Mammary epithelial cell (primary cell): ENCODE measurements at places on chromosomes 2 and 18. TPM values are rescaled to one million over a fixed set of nuclear protein-coding genes. Genes with fewer than 3 reads are reported as not detected.

The AMER3 gene
- not detected for total RNA-seq

GRCh38 chr2:96874198-96874831 is 4.4 kb upstream of the SEMA4C start:
- DNase-seq = peak; percentile 64

- no peak for DNase-seq
Observed at GRCh38 chr2:106106622-106107508, 87.2 kb downstream of the UXS1 start.

DNA sequence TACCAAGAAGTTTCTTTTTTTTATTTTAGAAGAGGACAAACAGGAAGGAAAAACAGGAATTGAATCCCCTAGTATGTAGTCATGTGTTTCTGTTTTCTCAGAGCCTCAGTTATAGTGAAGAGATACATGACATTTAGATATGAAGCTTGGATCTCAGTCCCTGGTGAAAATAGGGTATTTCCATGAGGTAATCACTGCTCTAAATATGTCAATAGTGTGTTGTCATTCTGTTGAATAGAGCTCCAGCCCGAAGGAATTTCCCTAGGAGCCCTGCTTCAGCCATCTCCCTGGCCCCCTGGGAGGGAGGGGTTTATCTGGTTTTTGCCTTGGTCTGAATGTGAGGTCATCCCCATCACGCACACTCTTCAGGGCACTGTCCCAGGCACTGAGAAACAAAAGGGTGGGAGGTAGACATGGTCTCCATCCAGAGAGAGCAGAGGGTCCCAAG is 47.1 kb upstream of the REL start:
- DNase-seq = no peak

GRCh38 chr18:60826346-60826745 is 453.8 kb upstream of the MC4R start:
- no peak for DNase-seq

DNA sequence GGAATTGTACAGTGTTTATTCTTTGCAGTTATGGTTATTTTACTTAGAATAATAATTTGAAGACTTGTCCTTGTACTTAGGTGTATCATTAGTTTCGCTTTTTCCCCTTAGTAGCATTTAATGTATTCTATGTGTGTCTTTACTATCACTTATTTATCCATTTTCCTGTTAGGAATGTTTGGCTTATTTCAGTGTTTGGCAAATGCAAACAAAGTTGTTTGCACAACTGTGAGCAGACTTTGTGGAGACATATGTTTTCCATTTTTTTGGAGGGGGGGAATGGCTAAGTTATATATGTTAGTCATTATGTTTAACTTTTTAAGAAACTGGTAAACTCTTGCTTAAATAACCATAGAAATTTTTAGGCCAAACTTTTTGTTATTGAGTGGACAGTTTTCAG is 447.7 kb downstream of the SOX11 start:
- no peak for DNase-seq

GRCh38 chr2:61969376-61969775 is 63.9 kb downstream of the COMMD1 start:
- DNase-seq = peak; percentile 28

DNA sequence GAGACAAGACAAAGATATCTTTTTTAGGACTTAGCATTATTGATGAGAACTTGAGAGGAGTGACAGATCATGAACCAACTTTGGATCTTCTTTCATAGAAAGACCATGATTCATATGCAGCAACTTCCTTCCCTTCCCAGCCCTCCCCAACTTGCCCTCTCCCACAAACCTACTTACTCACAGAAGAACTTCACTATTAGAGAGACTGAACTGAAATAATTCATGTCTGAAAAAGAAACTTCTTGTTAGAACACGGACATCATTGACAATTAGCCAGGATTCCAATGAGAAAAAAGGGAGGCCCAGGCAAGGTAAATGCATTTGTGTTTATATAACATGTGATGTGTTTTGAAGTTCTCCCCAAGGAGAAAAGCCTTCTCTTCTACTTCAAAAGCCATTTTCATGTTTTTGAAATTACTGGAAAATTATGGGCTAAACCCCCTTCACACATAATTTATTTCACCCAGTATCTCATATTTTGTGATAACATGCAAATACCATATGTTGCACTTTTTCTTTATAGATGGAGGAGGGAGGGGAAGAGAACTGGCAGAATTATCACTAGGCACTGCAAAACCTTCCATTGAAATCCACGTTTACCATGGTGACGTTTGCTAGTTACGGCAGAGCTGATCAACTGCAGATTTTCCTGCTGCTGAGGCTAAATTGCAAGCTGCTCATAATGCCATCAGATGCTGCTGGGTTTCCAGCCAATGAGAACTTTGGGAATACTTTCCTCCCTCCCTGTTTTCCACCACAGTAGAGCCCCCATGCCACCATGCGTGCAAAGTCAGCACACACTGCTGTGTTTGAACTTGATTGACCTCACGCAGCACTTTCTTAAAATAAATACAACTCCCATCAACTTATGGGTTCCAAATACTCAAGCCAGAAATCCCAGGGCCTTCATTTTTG is 294.7 kb downstream of the MEIS1 start:
- peak; percentile 14 for DNase-seq
